ENCODE measurements at places on chromosomes 6 and 20.

GRCh38 chr6:148580442-148580841 lies 166.4 kb upstream of the UST start:
- no peak for DNase-seq

- no peak for DNase-seq
These were observed 2.1 kb upstream of the UBE2V1 start for GRCh38 chr20:50115041-50115512.

- no peak for DNase-seq
These were observed 54.5 kb downstream of the GINS1 start for GRCh38 chr20:25461786-25462545.

GRCh38 chr20:49906101-49906604 lies 9.2 kb downstream of the SPATA2 start:
- no peak for DNase-seq

GRCh38 chr20:38320221-38320620 lies 16.3 kb downstream of the BPI start:
- DNase-seq: no peak

Measured in bronchial epithelial cell (primary cell).